ENCODE measurements at places on chromosomes 1 and 21.

GRCh38 chr1:160284220-160284781, 632 bp downstream of the PEX19 start:
- peak; percentile 71 for DNase-seq

GRCh38 chr1:218349348-218350034, 4.4 kb downstream of the TGFB2 start:
- DNase-seq = no peak

DNA sequence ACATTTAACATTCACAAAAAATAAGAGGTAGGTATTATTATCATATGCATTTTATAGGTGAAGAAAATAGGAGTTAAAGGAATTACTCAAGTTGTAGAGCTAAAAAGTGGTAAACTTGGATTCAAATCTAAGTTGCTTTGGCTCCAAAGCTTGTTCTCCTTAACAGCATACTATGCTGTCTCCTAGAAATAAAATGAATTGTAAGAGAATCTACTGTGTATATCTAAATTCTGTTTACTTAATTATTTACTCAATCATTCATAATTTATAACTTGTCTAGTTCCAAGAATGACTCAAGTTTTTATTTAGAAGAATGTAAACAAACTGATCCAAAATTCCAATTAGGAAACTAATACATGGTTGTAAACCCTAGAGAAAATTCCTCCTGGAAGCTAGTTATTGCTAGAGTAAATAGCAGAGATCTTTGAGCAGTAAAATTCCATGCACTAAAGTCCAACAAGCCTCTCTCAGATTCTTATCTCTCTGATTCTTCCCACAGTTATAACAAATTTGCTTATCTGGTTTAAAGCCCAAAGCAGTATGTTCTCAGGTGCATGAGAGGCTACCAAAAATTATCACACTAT, 132.5 kb upstream of the DPT start:
- no peak for DNase-seq

DNA sequence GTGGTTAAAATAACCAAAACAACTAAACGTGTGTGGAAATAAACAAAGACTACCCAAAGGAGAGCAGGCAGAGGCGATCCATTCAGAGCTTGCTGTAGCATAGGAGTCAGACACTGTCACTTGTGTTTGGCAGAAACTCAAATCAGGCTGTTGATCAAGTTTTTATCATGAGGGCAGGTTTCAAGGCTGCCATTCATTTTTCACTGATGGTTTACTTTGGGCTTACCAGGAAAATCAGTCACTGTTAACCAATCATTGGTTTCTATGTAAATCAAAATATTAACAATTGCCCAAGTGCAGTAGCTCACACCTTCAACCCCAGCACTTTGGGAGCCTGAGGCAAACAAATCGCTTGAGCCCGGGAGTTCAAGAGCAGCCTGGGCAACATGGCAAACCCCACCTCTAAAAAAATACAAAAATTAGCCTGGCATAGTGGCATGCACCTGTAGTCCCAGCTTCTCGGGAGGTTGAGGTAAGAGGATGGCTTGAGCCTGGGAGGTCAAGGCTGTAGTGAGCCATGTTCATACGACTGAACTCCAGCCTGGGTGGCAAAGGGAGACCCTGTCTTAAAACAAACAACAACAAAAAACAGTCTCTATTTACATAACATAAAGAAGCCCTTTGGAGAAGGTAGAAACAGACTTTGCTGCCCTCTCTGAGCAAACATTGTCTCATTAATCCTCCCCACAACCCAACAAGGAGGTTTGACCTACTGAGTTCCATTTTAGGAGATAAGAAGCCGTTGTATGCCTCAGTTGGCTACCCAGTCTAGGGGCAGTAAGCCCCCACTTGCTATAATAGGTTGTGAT, 21.1 kb upstream of the ETS2 start:
- DNase-seq = no peak

DNA sequence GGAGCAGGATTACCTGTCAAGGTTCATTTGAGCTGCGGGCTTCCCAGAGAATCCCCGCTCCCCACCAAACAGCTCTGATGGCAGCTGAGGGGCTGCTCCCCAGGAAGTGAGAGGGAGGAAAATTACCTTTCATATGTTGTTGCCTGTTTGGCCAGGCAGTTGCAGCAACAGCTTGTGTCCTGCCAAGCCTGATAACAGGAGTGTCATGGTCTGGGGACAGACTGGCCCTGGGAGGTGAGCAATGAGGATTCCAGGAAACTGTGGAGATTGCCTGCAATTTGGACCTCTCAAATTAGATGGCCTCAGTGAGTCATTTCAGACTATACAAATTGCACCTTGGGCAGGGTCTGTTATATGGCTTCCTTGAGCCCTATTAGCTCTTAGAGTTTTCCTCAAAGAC, 189.3 kb downstream of the PTPRU start:
- no peak for DNase-seq
